Brain microvascular endothelial cell (primary cell): ENCODE measurements at places on chromosomes 7 and 10.

- DNase-seq = no peak
Measured at GRCh38 chr10:102919992-102920739, 2.1 kb downstream of the CNNM2 start.

DNA sequence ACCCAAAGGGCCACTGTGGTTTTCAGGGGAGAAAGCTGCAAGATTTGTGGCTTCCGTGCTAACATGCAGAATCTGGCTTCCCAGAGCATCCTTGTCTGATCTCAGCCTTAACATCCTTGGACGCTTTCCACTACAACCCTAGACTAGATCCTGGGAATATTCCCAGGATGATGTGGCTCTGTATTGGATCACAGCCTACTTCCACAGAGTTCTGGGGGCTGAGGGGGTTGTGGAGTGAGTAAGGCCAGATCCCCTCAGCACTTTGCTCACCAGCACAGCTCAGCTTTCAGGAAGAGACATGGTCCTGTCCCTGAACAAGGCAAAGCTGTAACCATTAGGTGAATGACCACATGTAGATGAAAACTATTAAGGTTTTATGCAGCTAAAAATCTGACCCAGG is 241.3 kb upstream of the MYO3A start:
- no peak for DNase-seq

- peak; percentile 83 for DNase-seq
Measured at GRCh38 chr7:48244864-48245271, 73.6 kb downstream of the ABCA13 start.

- DNase-seq = no peak
Measured at GRCh38 chr7:96870934-96871333, 134.4 kb upstream of the DLX6 start.

DNA sequence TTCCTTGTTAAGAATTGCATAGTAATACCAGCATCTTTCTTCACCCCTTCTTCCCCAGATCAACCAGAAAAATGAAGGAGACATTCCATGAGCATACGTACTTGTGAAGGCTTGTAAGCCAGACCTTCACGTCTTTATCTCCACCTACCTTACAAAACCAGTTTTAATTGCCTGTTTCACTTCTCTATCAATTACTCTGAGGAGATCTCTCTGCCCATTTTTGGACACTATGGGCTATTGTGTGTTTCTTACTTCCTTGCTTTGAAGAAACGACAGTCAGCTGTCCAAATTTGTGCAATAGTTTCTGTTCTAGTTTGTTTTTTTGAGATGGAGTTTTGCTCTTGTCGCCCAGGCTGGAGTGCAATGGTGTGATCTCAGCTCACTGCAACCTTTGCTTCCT is 349.7 kb upstream of the MBL2 start:
- no peak for DNase-seq

GRCh38 chr10:78524342-78524741 is 490.7 kb downstream of the RPS24 start:
- DNase-seq = no peak

- DNase-seq = no peak
Measured at GRCh38 chr10:49662169-49662830, 17.2 kb upstream of the C10orf53 start.
